ENCODE measurements at places on chromosomes 5 and 9.

DNA sequence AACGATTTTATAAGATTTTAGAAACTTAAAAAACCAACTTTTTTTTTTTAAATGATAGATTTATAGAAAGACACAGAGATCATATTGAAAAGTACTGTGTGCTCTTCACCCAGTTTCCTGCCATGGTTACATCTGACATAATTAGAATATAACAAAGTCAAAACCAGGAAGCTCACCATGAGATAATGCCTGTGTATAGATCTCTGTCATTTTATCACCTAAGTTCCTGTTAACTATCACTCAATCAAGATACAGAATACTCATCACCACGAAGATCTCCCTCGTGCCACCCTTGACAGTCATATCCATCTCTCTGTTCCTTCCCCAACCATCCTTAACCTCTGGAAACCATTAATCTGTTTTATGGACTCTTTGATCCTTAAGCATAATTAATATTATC lies 39.1 kb downstream of the POC5 start:
- DNase-seq, result no peak

DNA sequence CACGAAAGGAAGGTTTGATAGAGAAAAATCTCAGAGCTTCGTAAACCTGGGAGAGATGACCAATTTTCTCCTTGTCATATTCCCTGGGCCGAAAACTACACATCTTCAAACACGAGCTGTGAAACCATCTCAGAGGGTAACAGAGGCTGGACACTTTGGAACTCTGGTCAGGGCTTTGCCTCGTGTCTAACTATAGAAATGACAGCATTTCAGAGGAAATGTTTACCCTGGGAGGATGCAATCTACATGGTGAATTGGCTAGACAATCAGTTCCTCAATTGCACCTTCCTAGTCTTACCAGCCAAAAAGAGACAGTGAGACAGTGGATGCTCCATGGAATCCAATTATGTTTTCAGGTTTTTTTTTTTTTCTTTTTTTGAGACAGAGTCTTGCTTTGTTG lies 108.6 kb upstream of the PPP1R2B start:
- no peak for DNase-seq

DNA sequence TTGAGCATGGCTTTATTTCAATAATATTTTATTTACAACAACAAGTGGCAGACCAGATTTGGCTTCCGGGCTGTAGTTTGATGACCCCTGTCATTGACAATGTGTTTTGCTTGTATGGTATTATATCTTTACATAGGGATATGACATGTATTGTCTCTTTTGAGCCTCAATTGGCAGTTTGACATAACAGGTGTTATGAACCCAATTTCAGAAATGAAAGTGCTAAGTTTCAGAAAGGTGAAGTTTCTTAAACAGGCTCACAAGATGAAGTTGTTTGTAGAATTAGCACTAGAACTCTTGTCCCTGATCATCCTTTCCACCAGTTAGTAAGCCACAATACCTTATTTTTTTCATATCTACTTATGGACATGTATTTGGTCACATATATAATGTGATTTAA lies 303.0 kb upstream of the GRIA1 start:
- no peak for DNase-seq

DNA sequence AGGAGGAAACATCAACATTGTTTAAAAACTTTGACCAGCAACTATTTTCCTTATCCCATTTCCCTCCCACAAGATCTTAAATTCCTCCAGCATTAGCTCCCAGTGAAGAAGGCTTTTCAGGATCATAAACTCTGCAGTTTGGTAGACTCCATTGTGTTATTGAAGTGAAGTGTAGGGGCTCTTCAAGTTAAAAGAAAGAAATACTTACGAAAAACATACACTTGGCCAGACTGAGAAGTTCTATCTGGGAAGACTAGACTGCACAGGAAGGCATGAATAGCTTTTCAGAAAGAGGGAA lies 22.3 kb downstream of the LIFR start:
- DNase-seq, result no peak

DNA sequence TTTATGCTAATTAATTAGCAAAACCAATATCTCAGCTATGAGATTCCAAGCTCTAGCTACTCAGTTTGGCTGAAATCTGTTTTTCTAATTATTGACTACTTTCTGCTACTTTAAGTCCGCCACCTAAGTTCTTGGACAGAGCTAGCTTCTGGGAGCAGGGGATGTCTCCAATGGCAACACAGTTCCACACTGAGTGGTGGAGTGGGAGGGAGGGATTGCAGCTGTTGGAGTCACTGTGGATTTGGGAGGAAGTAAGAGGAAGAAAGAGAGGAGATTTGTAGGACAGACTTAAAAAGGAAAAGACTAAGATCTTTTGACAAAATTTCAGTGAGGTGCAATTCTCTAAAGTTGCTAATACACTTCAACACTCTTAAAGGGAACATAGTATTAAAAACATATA lies 450.8 kb downstream of the NFIB start:
- DNase-seq, result no peak

- no peak for DNase-seq
Measured at GRCh38 chr9:3948826-3949556, 350.9 kb downstream of the GLIS3 start.

DNA sequence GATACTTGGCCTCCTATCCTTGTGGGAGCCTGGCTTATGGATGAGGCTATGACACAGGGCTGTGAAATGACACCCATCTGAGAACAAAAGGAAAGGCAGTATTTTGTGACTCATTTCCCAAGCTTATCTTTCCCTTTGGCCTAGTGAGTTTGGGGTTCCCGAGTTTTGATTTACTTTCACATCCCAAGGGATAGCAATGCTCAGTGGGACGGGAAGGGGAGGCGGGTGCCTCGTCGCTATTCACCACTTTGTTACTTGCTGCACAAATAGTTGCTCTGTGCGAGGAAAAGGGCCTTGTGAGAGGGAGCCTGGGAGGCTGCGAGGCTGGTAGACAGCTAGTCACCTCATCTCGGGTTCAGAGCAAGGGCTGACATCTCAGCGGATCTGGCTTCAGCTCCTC lies 59.1 kb upstream of the ENTREP1 start:
- DNase-seq, result no peak

- DNase-seq, result no peak
Measured at GRCh38 chr5:135553688-135554462, 18.1 kb upstream of the NEUROG1 start.

GRCh38 chr5:88895681-88896501 lies 12.9 kb upstream of the MEF2C start:
- DNase-seq, result no peak

DNA sequence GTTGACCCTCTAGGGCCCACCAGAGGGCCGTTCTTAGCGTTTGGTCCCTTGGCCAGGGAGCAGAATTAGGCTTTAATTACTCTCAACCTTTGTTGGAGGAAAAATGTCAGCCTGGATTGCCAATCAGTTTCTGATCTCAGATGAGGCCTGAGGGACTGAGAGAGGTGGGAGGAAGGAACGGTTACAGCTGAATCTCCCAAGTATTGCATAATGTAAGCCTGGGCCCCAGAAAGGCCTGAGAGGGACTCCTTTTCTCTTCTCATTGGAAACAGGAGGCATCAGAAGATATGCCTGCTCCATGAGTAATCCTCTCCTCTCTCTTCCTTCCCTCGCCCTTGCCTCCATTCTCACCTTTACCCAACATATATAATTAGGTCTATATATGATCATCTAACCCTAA lies 105.7 kb downstream of the INSYN2B start:
- no peak for DNase-seq

- DNase-seq, result no peak
Measured at GRCh38 chr5:91937121-91937520, 554.0 kb upstream of the ARRDC3 start.

- no peak for DNase-seq
Measured at GRCh38 chr5:157271740-157272271, 5.9 kb downstream of the CYFIP2 start.

GRCh38 chr9:3916411-3916810 lies 383.5 kb downstream of the GLIS3 start:
- no peak for DNase-seq

GRCh38 chr5:181259283-181259682 lies 1.7 kb downstream of the TRIM52 start:
- DNase-seq, result no peak

DNA sequence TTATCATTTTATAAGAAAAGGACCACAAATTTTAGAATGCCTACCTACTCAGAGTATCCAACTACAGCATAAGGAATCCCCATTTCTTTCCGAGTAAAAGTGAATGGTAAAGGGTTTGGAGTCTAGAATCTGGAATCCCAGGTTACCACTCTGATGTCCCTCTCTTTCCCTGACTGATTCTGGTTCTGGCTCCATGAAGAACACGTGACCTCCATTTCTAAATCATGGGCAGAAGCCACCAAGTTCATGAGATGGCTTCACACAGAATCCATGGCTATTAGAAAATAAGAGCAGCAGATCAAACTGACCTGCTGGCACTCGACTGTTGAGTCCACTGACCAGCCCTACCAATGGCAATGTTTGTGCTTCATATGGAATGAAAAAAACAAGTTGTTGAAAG lies 40.7 kb downstream of the PFDN1 start:
- DNase-seq, result no peak

GRCh38 chr5:172903790-172904189 lies 55.4 kb upstream of the RPL26L1 start:
- no peak for DNase-seq

All from SW 1271 (cell line).